ENCODE measurements at places on chromosomes 5 and 9.

DNA sequence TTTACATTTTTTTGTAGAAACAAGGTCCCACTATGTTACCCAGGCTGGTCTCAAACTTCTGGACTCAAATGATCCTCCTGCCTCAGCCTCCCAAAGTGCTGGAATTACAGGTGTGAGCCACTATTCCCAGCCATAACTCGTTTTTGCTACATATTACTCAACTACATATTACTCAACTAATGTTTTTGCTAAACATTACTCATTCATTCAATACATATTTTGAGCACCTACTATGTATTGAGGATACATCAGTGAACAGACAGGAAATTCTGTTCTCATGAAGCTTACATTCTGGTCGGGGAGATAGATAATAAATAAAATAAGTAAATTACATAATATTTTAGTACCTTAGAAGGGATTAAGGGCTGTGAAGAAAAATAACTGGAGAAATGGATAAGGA is 34.9 kb upstream of the STOM start:
- no peaks in the 10 kb centered on the region for H3K27me3 ChIP-seq
- H3K27ac ChIP-seq, result no peak overlapping the region
- no peaks in the 10 kb centered on the region for H3K36me3 ChIP-seq
- no peak overlapping the region for H3K4me3 ChIP-seq

- peak; percentile 64 for DNase-seq
- no peaks in the 10 kb centered on the region for H3K27me3 ChIP-seq
- H3K27ac ChIP-seq, result peak overlapping the region; percentile 91
- H3K4me3 ChIP-seq, result peak overlapping the region; percentile 70
- peaks cover 14% of the 10 kb centered on the region for H3K36me3 ChIP-seq
Observed at GRCh38 chr9:110048976-110049698, 158.8 kb downstream of the C9orf152 start.

GRCh38 chr5:149205625-149206523 is 64.6 kb downstream of the ABLIM3 start:
- peaks cover 53% of the 10 kb centered on the region for H3K36me3 ChIP-seq
- peak; percentile 99 for DNase-seq
- H3K27me3 ChIP-seq, result no peaks in the 10 kb centered on the region

GRCh38 chr9:77697238-77697984 is 49.3 kb upstream of the GNA14 start:
- H3K27me3 ChIP-seq, result no peaks in the 10 kb centered on the region
- H3K4me3 ChIP-seq, result no peak overlapping the region
- H3K36me3 ChIP-seq, result no peaks in the 10 kb centered on the region

- no peaks in the 10 kb centered on the region for H3K27me3 ChIP-seq
- no peak for DNase-seq
- H3K36me3 ChIP-seq, result no peaks in the 10 kb centered on the region
- no peaks in the 10 kb centered on the region for H3K4me1 ChIP-seq
- H3K27ac ChIP-seq, result no peak overlapping the region
Observed at GRCh38 chr9:99606957-99607356, 214.7 kb upstream of the NR4A3 start.

- no peak overlapping the region for H3K4me3 ChIP-seq
- DNase-seq, result no peak
- H3K36me3 ChIP-seq, result no peaks in the 10 kb centered on the region
Observed at GRCh38 chr9:127064335-127064734, 58.1 kb downstream of the ANGPTL2 start.
